ENCODE measurements at places on chromosomes 6 and 20.

DNA sequence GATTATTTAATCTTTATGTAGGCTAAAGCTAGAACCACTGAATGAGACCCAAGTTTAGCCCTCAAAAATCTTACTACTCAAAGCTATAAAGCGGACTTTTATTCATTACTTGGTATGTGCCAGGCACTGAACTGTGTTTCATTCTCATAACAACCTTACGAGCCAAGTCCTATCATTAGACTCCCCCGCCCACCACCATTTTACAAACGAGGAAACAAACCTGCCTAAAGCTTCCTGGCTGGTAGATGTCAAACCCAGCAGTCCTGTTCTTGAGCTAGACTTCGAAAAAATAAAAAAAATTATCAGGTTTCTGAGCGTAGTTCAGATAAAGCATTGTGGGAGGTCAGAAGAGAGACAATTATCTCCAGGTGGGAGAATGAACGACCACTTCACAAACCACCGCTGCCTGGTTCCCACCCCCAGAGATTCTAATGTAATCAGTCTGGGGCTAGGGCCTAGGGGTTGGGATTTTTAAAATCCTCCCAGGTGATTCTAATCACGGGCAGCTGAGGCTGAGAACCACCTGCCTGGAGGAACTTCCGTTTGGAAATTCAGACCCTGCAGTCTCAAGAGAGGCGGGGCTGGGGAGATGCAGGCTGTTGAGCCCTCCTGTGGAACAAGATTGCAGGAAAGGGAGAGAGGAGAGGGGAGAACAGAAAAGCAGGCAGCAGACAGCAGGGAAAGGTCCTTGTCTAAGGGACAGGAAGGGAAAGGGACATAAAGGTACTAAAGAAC is 8.6 kb downstream of the ADTRP start:
- no peak for DNase-seq

GRCh38 chr6:117668736-117669135 is 6.5 kb upstream of the NUS1 start:
- DNase-seq = no peak

- DNase-seq = no peak
Observed at GRCh38 chr20:49272654-49273053, 5.2 kb downstream of the ZNFX1 start.

DNA sequence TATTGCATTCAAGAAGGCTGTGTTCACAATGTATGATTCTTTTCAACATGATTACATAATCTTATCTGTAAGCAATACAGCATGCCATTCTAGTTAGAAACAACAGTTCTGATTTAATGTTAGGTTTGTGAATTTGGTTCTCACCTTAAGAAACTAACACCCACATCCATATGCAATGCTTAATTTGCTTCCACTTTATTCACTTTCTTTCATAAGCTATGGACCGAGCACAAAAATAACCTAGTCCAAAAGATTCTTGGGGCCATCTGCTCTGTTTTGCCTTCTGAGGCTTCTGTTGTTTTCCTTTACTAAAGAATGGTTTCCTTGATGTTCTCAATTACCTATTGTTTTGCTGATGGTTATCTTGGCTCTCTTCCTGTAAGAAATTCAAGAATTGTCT is 258.2 kb downstream of the EYS start:
- no peak for DNase-seq

DNA sequence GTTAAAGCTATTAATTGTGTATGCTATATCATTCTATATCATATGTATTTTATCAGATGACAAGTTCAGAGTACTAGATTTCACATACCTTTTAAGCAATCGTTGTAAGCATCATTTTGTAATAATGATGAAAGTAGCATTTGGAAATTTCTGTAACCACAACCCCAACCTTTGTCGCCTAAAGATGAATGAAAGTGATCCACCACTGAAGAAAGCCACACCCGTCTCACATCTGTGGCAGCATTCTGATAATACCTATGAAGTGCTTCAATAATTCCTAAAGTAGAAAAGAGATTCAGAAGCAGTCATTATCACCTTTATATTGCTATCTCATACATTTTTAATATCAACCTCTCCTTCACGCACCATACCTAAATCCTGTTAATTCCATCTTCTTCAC is 16.6 kb downstream of the ZUP1 start:
- DNase-seq = no peak

DNA sequence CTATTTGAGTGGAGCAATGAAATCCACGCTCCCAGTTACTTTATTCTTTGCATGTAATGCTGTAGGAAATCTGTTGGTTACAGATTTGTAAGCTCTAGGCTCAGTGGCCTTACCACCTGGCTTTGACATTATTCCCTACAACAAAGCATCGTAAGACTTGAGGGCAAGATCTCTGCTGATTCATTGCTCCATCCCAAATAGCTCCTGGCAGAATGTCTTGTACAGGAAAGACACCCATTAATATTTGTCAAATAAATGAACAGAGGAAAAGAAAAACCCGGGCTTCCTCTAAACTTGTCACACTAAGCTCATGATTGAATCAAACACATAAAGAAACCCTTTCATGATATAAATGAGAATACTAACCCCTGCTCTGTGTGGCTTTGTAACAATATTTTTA is 357.5 kb upstream of the RNF217 start:
- no peak for DNase-seq

GRCh38 chr6:44131892-44132291 is 4.5 kb downstream of the TMEM63B start:
- no peak for DNase-seq

All from stimulated activated CD8-positive, alpha-beta memory T cell treated with anti-CD3 and anti-CD28 coated beads, Interleukin-12 subunit alpha, Interleukin-12 subunit beta, amount 100 ng/mL, for 1 hour (primary cell).